ENCODE measurements at places on chromosomes 6 and 20. TPM values are rescaled to one million over a fixed set of nuclear protein-coding genes. Genes with fewer than 3 reads are reported as not detected.

- H3K36me3 ChIP-seq: no peaks in the 10 kb centered on the region
- H3K27me3 ChIP-seq: no peaks in the 10 kb centered on the region
- no peak for DNase-seq
- H3K27ac ChIP-seq: no peak overlapping the region
- no peaks in the 10 kb centered on the region for H3K4me1 ChIP-seq
- H3K4me3 ChIP-seq: no peak overlapping the region
Observed at GRCh38 chr6:168602576-168602975, 161.6 kb downstream of the SMOC2 start.

KHDRBS2 gene
- not detected for total RNA-seq

GRCh38 chr20:49562311-49563014 is 5.5 kb downstream of the PTGIS start:
- no peak overlapping the region for H3K27ac ChIP-seq
- H3K4me3 ChIP-seq: no peak overlapping the region
- H3K27me3 ChIP-seq: no peaks in the 10 kb centered on the region
- peak; percentile 42 for DNase-seq

DACT2 gene
- 5.4 TPM for total RNA-seq

DNA sequence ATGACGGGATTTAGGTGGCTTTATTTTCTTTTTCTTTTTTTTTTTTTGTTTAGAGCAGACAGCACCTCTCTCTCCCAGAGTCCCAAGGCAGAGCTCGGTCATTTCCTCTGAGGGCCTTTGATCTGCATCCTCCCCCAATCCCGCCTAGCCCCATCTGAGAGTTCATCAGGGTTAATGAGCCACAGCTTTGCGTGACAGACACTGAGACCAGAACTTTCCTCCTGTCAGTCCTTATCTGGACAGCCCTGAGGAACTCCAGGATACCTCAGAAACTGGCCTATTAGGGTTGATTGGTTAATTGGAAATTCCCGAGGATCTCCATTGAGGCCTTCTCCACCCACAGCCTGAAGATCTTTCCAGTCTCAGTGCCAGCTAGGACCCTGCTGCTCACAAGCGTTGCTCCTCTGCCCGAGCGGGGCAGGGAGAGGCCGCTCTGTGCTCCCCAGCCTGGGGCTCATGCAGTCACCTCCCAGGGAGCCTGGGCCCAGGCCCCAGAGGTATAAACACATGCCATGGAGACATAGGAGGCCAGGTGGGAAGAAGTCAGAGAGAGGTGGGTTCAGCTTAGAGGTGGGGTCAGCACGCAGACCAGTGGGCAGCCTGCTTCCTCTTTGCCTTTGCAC is 1.4 kb upstream of the LRRN4 start:
- H3K27ac ChIP-seq: no peak overlapping the region
- H3K4me3 ChIP-seq: no peak overlapping the region
- no peak for DNase-seq
- H3K4me1 ChIP-seq: peaks cover 50% of the 10 kb centered on the region
- H3K27me3 ChIP-seq: no peaks in the 10 kb centered on the region

DNA sequence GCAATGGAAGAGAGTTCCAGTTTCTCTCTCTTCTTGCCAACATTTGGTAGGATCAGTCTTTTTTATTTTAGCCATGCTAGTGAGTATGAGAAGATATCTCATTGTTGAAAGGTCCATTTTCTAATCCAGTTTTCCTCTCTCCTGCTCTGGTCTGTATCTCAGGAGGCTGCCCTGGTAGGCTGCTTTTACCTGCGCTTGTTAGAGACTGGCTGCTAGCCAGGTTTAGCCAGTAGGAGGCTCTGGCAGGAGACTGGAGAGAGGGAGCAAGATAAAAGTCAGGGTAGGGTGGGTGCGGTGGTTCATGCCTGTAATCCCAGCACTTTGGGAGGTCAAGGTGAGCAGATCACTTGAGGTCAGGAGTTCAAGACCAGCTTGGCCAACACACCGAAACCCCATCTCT is 68.6 kb upstream of the FOXP4 start:
- no peak overlapping the region for H3K4me3 ChIP-seq
- no peak overlapping the region for H3K27ac ChIP-seq
- no peaks in the 10 kb centered on the region for H3K36me3 ChIP-seq
- H3K27me3 ChIP-seq: no peaks in the 10 kb centered on the region
- no peaks in the 10 kb centered on the region for H3K4me1 ChIP-seq

LPA gene
- 0.52 TPM for total RNA-seq

TINAG gene
- total RNA-seq: not detected

DNA sequence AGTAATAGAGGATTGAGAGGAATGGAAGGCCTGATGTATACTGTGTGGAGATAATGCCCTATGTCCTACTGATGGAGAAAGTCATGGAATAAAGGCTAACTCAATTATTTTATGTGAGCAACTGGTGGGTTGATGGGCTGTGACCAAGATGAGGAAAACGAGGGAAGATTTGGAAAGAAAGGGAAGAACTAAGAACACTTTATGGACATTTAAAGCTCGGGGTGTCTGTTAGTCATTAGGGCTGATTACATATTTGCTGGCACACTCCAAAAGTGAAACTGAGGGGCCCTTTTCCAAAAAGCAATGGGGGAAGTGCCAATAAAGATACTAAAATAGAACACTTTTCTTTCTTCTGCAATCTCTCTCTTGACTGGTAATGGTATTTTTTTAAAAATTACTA is 439.5 kb downstream of the PLCB1 start:
- H3K4me1 ChIP-seq: no peaks in the 10 kb centered on the region
- H3K27ac ChIP-seq: no peak overlapping the region
- no peaks in the 10 kb centered on the region for H3K36me3 ChIP-seq
- H3K27me3 ChIP-seq: no peaks in the 10 kb centered on the region
- DNase-seq: no peak

SRMS gene
- total RNA-seq: not detected

HEY2 gene
- total RNA-seq: 2.6 TPM

HSD17B8 gene
- 29.1 TPM for total RNA-seq

- H3K36me3 ChIP-seq: no peaks in the 10 kb centered on the region
- H3K4me3 ChIP-seq: no peak overlapping the region
- DNase-seq: peak; percentile 25
- no peak overlapping the region for H3K27ac ChIP-seq
- no peaks in the 10 kb centered on the region for H3K4me1 ChIP-seq
Observed at GRCh38 chr6:6221787-6222535, 98.5 kb downstream of the F13A1 start.

SCRT2 gene
- total RNA-seq: under 0.01 TPM

DNA sequence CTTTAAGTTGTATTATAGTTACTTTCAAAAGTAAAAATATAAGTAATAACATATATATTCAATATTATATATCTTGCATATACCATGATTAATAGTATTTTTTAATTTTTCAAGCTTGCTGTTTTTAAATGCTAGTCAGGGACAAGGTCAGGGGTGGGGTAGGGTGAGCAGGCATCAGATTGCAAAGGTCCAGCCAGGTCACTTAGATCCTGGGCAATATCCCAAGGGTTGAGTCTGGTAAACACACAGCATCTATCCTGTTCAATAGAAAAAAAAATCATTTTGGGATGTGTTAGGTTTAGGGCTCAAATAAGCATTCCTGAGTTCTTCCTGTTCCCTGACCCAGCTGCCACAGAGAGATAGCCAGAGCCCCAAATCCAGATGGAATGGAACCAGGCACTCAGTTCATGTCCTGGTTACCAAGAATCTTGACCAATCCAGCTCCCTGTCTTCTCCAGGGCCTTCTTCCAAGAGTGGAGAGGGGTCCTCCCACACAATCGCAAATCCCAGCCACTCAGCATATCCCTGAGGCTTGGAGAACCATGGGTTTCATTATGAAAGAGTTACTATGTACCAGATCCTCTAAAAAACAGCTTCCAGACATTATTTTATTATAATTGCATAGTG is 134.9 kb upstream of the TOP1 start:
- no peak overlapping the region for H3K4me3 ChIP-seq
- no peaks in the 10 kb centered on the region for H3K27me3 ChIP-seq
- H3K27ac ChIP-seq: no peak overlapping the region

- DNase-seq: no peak
- no peak overlapping the region for H3K27ac ChIP-seq
- H3K4me3 ChIP-seq: no peak overlapping the region
- H3K27me3 ChIP-seq: no peaks in the 10 kb centered on the region
- H3K4me1 ChIP-seq: no peaks in the 10 kb centered on the region
Observed at GRCh38 chr6:224350-224749, 67.9 kb upstream of the DUSP22 start.

DNA sequence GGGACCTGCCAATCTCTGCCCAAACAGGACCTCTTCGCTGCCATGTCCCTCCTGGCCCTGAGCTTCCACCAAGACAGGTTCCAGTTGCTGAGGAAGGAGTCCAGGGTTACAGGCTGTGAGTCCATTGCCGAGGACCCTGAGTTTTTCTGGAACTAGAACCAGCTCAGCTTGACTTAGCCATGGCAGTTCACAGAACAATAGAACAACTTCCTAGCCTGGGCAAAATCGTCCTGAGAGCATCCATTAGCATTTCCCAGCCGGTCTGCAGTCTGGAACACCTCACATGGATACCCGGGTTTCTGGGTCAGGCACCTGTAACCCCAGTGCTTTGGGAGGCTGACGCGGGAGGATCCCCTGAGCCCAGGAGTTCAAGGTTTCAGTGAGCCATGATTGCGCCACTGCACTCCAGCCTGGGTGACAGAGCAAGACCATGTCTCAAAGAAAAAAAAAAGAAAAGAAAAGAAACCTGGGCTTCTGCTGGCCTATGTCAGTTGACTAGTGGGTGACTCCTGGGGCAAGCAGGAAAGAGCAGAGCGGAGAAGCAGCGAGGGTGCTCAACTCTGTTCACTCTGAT is 90.3 kb downstream of the TCP11 start:
- H3K4me1 ChIP-seq: peaks cover 24% of the 10 kb centered on the region
- no peak overlapping the region for H3K27ac ChIP-seq
- no peaks in the 10 kb centered on the region for H3K36me3 ChIP-seq
- DNase-seq: no peak
- H3K27me3 ChIP-seq: no peaks in the 10 kb centered on the region
- H3K4me3 ChIP-seq: no peak overlapping the region

GRCh38 chr20:53448875-53449274 is 144.8 kb downstream of the ZNF217 start:
- H3K27ac ChIP-seq: no peak overlapping the region
- no peaks in the 10 kb centered on the region for H3K27me3 ChIP-seq
- no peak for DNase-seq
- peaks cover 10% of the 10 kb centered on the region for H3K4me1 ChIP-seq
- no peaks in the 10 kb centered on the region for H3K36me3 ChIP-seq

DNA sequence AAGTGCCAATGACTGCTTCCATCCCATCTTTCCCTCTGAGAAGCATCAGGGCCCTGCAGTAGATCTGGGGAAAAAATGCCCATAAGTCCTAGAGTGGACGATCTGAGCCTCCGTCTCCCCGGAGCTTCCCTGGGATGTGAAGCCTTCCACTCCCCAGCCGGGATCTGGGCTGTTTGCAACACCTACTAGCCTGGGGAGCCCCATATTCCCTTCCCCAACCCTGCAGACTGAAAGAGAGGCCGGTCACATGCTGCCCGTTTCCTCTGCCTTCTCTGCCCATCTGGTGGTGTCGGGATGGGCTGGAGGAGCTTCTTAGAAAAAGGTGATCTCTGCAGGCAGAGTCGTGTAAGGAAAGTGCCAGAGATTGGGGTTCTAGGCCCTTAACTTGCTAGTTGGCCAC is 1.1 kb downstream of the SNPH start:
- H3K4me3 ChIP-seq: no peak overlapping the region
- no peak overlapping the region for H3K27ac ChIP-seq
- peaks cover 11% of the 10 kb centered on the region for H3K4me1 ChIP-seq
- H3K36me3 ChIP-seq: no peaks in the 10 kb centered on the region
- DNase-seq: no peak

DNA sequence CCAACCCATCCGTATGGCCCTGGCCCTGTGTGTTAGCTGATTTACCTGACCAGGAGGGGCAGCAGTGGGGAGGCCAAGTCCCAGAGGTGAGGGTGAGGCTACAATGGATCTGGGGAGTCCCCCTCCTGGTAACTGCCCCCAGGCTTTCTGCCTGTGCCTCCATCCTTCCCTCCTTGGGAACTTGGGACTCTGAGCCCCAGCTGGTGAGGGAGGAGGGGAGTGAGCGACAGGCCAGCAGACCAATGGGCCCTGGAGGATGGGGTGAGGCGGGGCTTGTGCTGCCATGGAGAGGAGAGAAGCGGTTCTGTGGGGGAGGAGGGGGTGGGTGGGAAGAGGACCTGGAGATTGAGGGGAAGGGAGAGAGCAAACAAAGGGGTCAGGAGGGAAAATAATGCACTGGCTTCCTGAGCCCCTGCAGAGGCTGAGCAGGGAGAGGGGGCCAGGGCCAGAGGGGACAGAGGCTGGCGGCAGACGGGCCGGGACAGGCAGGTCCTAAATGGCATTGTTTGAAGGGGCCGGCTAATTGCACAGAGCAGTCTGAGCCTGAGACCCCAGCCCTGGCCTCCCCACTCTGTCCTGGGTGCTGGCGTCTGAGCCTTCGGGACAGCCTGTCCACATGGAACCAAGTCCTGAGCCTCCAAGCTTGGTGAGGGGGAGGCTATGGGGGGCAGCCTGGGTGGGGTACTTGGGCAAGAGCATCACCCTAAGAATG is 17.5 kb downstream of the DNMT3B start:
- H3K36me3 ChIP-seq: no peaks in the 10 kb centered on the region
- peaks cover 38% of the 10 kb centered on the region for H3K4me1 ChIP-seq
- no peak overlapping the region for H3K4me3 ChIP-seq
- no peaks in the 10 kb centered on the region for H3K27me3 ChIP-seq
- DNase-seq: no peak
- H3K27ac ChIP-seq: no peak overlapping the region

DNA sequence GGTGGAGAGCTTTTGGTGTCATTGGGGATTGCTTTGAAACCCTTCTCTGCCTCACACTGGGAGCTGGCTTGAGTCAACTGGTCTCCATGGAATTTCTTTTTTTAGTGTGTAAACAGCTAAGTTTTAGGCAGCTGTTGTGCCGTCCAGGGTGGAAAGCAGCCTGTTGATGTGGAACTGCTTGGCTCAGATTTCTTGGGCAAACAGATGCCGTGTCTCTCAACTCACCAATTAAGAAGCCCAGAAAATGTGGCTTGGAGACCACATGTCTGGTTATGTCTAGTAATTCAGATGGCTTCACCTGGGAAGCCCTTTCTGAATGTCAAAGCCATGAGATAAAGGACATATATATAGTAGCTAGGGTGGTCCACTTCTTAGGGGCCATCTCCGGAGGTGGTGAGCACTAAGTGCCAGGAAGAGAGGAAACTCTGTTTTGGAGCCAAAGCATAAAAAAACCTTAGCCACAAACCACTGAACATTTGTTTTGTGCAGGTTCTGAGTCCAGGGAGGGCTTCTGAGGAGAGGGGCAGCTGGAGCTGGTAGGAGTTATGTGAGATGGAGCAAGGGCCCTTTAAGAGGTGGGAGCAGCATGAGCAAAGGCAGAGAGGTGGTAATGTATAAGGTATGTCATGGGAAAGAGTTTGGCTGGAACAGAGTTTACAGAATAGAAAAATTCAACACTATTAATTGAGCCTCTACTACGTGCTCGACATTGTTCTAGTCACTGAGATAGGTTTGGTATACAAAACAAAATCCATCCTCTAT is 31.2 kb downstream of the SRSF3 start:
- peak; percentile 44 for DNase-seq
- H3K27me3 ChIP-seq: no peaks in the 10 kb centered on the region
- peaks cover 43% of the 10 kb centered on the region for H3K4me1 ChIP-seq
- H3K27ac ChIP-seq: no peak overlapping the region
- no peak overlapping the region for H3K4me3 ChIP-seq
- H3K36me3 ChIP-seq: no peaks in the 10 kb centered on the region

GRCh38 chr20:45098103-45098773 is 2.7 kb downstream of the KCNS1 start:
- H3K27me3 ChIP-seq: no peaks in the 10 kb centered on the region
- DNase-seq: no peak
- no peaks in the 10 kb centered on the region for H3K36me3 ChIP-seq
- peaks cover 19% of the 10 kb centered on the region for H3K4me1 ChIP-seq
- H3K4me3 ChIP-seq: no peak overlapping the region
